Spinal cord (tissue), 10 donors: ENCODE measurements at places on chromosomes 13 and 19. TPM values are rescaled to one million over a fixed set of nuclear protein-coding genes. Genes with fewer than 3 reads are reported as not detected.
A peak's percentile ranks its signal among the peaks of the same experiment; 100 is the strongest.

CYP2A7 gene
- total RNA-seq = 0.10 TPM

TGFB1 gene
- 7.4 TPM for total RNA-seq

CD79A gene
- total RNA-seq = 0.22 TPM

KRTDAP gene
- total RNA-seq = not detected

ADM5 gene
- 0.88 TPM for total RNA-seq

ZNF724 gene
- total RNA-seq = 13.3 TPM

TUBB4A gene
- total RNA-seq = 121 TPM

- peaks cover 34% of the 10 kb centered on the region for H3K36me3 ChIP-seq
- H3K27ac ChIP-seq = peak overlapping the region; percentile 80
- peaks cover 50% of the 10 kb centered on the region for H3K4me1 ChIP-seq
- no peak for DNase-seq
- H3K27me3 ChIP-seq = no peaks in the 10 kb centered on the region
- peak overlapping the region; percentile 77 for H3K4me3 ChIP-seq
These were observed 791 bp downstream of the PRKD2 start for GRCh38 chr19:46715975-46716671.

DNA sequence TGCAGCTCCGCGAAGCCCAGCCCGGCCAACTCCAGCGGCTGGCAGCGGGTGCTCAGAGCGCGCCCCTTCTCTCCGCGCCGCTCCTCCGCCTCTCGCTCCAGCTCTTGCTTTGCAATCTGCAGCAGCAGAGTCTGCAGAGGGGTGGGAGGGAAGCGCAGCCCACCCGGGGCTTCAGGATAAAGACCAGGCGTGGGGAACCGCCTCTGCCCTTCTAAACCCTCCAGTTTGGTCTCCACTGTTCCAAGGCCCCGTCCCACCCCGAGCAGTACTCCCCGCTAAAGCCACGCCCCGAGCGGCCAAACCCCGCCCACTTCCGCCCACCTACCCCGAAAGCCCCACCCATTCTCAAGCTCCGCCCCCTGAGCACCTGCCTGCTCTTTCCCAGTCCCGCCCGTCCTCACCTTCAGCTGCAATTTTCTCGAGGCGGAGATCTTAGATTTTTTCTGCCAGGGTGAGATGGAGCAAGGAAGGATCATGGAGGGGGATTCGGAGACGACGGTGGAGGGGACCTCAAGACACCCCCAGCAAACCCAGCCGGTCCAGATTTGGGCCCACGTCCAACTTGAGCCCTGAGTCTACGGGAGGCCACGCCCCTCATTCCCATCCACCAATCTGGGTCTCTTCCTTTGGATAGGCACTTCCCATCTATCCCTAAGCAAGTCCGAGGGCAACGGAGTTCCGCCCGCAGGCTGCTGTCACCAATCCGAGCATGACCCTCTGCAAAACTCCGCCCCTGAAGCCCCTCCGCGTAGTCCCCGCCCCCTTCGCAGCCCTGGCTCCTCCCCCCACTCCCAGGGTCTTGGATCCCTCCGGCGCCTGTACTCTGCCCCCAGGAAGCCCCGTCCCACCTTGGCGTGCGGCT lies 1.1 kb downstream of the TNNI3 start:
- no peaks in the 10 kb centered on the region for H3K36me3 ChIP-seq
- peaks cover 44% of the 10 kb centered on the region for H3K27me3 ChIP-seq
- no peak overlapping the region for H3K27ac ChIP-seq
- H3K4me3 ChIP-seq = peak overlapping the region; percentile 16

DNA sequence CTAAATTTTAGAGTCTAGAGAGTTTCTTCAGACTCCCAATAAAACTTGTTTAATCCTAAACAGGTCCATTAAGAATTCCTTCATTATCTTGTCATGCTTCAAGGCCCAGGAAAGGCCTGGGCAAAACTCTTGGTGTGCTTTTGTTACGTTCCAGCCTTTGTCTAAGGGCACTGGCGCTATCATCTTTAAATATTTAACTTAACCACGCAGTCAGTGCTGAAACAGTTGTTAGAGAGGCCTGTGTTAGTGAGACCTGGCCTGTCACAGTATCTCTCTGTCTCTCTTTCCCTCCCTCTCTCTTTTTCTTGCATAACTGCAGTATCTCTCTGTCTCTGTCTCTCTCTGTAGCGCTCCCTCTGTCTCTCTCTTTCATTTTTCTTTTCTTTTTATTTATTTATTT lies 8.2 kb upstream of the OR1M1 start:
- peaks cover 9% of the 10 kb centered on the region for H3K4me1 ChIP-seq
- no peak overlapping the region for H3K4me3 ChIP-seq
- DNase-seq = no peak
- H3K36me3 ChIP-seq = no peaks in the 10 kb centered on the region

DNA sequence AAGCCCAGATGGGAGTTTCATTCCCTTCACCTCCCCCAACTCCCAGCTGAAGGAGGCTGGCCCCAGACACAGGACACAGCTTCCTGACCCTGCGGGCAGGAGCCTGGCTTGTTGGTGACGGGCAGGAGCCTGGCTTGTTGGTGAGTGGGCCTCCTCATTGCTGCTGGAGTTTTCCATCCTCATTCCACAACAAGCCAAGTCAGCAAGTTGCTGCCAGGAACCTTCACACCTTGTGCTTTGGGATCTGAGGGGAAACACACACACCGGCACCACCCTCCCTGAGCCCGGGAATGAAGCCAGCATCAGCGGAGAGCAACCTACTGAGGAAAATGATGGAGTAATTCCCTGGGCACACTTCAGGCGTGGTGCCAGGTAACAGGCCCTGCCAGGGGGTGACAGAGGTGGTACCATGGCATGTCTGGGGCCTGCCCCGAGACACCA lies 74.9 kb downstream of the ALOX5AP start:
- H3K27ac ChIP-seq = no peak overlapping the region
- H3K27me3 ChIP-seq = no peaks in the 10 kb centered on the region
- peaks cover 20% of the 10 kb centered on the region for H3K4me1 ChIP-seq
- DNase-seq = no peak
- H3K4me3 ChIP-seq = no peak overlapping the region

- H3K27me3 ChIP-seq = no peaks in the 10 kb centered on the region
- peaks cover 5% of the 10 kb centered on the region for H3K4me1 ChIP-seq
- no peak overlapping the region for H3K27ac ChIP-seq
- peak overlapping the region; percentile 89 for H3K4me3 ChIP-seq
- no peaks in the 10 kb centered on the region for H3K36me3 ChIP-seq
These were observed 3.0 kb downstream of the MYCBP2 start for GRCh38 chr13:77323858-77324257.

DNA sequence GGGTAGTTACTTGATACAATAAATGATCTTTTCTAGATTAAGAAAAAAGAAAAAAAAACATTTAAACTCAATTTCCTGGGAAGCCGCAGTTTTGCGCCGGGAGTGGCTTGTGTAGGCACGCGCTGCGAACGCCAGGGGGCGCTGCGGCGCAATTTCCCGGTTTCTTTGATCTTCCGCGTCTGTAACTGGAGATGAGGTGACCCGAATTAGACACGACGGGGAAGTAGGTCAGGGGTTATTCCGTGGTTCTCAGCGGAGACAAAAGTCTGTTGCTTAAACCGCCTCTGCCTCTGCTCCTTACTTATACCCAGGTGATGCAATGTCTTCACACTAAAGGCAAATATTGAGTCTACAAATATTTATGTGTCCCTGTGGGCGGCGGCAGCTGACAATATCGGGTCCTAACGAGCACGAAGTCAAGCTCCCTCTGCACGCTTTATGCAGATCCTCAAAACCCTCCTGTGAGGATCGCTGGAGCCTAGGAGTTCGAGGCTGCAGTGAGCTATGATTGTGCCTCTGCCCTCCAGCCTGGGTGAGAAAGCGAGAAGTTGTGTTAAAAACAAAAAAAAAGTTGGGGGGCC lies 15.2 kb downstream of the STXBP2 start:
- H3K4me3 ChIP-seq = no peak overlapping the region
- peak; percentile 62 for DNase-seq
- H3K4me1 ChIP-seq = peaks cover 5% of the 10 kb centered on the region
- peaks cover 5% of the 10 kb centered on the region for H3K27me3 ChIP-seq
- H3K36me3 ChIP-seq = peaks cover 2% of the 10 kb centered on the region

GRCh38 chr13:51645761-51646670 lies 61.8 kb downstream of the WDFY2 start:
- no peaks in the 10 kb centered on the region for H3K36me3 ChIP-seq
- peak overlapping the region; percentile 1 for H3K27ac ChIP-seq
- peaks cover 5% of the 10 kb centered on the region for H3K4me1 ChIP-seq
- no peaks in the 10 kb centered on the region for H3K27me3 ChIP-seq

DNA sequence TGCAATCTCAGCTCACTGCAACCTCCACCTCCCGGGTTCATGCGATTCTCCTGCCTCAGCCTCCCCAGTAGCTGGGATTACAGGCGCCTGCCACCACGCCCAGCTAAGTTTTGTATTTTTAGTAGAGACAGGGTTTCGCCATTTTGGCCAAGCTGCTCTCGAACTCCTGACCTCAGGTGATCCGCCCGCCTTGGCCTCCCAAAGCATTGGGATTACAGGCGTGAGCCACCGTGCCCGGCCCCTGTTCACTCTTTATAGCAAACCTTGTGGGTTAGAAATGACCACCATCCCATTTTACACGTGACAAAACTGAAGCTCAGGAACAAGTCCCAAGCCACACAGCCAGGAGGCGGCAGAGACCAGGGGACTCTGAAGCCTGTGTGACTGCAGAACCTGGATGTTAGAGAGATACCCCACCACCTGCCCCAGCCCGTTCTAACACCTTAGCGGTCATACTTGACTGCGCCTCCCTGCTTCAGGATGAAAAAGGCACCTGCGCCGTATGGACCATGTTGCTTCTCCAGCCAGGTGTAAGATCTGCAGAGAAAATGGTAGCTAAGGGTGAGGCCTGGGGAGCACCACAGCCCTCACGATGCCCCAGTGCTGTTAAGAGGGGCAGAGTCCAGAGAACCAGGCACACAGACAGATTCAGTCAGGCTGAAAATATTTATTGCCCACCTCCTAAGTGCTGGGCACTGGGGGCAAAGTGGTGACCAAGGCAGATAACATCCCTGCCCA lies 3.6 kb downstream of the DMAC2 start:
- peaks cover 10% of the 10 kb centered on the region for H3K4me1 ChIP-seq
- no peak overlapping the region for H3K27ac ChIP-seq
- H3K36me3 ChIP-seq = peaks cover 41% of the 10 kb centered on the region
- H3K4me3 ChIP-seq = no peak overlapping the region
- DNase-seq = no peak

DNA sequence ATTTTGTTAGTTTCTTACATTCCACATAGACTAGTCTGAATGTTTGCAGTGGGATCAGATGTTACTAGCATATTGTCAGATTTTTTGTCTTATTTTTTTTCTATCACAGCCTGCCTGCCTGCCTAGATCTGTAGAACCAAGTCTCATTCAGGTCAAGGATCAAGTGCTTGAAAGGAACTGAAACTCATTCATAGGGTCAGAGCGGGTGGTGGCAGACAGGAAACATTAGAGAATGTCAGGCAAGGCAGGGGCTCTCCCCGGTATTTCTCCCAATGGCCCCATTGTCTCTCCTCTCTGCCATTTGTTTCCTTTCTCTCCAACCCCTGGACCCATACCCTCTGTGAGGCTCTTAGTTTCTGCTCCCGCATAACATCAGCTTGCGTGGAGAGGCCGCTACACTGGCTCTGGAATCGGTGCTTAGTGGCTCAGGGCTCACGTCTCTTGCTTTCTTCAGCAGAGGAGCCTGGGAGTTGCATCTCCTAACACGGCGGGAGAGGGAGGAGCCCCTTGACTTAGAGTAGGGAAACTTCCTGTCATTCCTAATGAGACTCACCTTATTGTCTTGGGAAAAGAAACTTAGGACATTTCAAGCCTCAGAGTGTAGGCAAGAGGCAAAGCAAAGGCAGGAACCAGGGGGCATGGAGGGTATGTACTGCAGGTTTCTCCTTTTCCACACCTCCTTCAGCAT lies 35.6 kb upstream of the SPATA13 start:
- no peaks in the 10 kb centered on the region for H3K36me3 ChIP-seq
- H3K27ac ChIP-seq = no peak overlapping the region
- H3K4me3 ChIP-seq = no peak overlapping the region
- no peaks in the 10 kb centered on the region for H3K27me3 ChIP-seq

DNA sequence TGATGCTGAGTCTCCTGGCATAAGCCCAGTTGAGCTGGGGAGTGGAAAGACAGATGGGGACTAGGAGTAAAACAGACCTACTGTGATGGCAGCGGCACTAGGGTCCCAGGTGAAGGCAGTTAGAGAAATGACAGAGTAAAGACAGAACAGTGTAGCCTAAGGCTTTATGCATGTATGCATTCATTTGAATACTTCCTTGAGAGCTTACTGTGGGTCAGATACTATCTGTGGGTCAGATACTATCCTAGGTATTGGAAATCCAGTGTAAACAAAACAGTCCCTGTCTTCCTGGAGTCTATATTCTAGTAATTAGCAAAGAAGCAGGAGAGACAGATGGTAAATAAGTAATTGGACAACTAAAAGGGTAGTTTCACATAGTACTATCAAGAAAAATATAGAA lies 73.7 kb upstream of the LRCH1 start:
- H3K4me1 ChIP-seq = no peaks in the 10 kb centered on the region
- DNase-seq = no peak
- no peaks in the 10 kb centered on the region for H3K36me3 ChIP-seq
- H3K27ac ChIP-seq = no peak overlapping the region
- H3K4me3 ChIP-seq = no peak overlapping the region

- no peak overlapping the region for H3K27ac ChIP-seq
- peaks cover 3% of the 10 kb centered on the region for H3K4me1 ChIP-seq
- no peaks in the 10 kb centered on the region for H3K27me3 ChIP-seq
- H3K4me3 ChIP-seq = no peak overlapping the region
- no peaks in the 10 kb centered on the region for H3K36me3 ChIP-seq
These were observed 5.8 kb upstream of the FRY start for GRCh38 chr13:32025730-32026129.
